ENCODE measurements at places on chromosomes 16 and 17. TPM values are rescaled to one million over a fixed set of nuclear protein-coding genes. Genes with fewer than 3 reads are reported as not detected.

HES7 gene
- polyA plus RNA-seq, result not detected

LGALS9B gene
- not detected for polyA plus RNA-seq

TMEM238L gene
- 2.6 TPM for polyA plus RNA-seq

CMTM2 gene
- polyA plus RNA-seq, result 0.28 TPM

CD300C gene
- polyA plus RNA-seq, result 0.40 TPM

SALL1 gene
- 101 TPM for polyA plus RNA-seq

EPN3 gene
- polyA plus RNA-seq, result 8.8 TPM

CLEC18A gene
- 56.3 TPM for polyA plus RNA-seq

LRRC46 gene
- polyA plus RNA-seq, result 2.8 TPM

DNA sequence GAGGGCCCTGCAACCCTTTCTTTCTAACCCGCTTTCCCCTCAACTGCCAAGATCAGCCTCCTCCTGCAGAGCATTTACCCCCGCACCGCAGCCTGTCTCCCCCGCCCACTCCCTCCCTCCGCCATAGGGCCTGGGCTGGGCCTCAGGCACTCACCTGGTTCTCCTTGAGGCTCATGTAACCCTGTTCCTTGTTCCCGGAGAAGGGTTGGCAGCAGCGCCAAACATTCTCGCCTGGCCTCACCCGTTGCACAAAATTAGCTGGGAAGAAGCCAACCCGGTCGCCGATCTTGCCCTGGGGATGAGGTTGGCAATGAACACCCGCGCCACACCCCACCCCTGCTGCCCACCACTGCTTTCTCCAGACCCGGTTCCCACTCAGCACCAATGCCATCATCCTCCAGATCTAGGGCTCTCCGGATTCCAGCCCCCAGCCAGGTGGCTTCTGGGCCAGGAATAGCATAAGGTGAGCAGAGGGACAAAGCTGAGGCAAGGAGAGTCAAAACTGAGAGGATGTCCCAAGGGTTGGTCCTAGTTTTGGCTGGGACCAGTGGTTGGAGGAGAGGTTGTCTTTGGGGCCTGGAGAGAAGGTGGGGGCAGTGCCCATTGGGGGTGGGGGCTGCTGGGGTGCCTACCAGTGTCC, 12.8 kb downstream of the STAC2 start:
- DNase-seq, result no peak

GRCh38 chr16:3907586-3907985, 27.1 kb upstream of the CREBBP start:
- no peak for DNase-seq

- no peak for DNase-seq
These were observed 3.0 kb downstream of the SOX15 start for GRCh38 chr17:7586673-7587419.

DNA sequence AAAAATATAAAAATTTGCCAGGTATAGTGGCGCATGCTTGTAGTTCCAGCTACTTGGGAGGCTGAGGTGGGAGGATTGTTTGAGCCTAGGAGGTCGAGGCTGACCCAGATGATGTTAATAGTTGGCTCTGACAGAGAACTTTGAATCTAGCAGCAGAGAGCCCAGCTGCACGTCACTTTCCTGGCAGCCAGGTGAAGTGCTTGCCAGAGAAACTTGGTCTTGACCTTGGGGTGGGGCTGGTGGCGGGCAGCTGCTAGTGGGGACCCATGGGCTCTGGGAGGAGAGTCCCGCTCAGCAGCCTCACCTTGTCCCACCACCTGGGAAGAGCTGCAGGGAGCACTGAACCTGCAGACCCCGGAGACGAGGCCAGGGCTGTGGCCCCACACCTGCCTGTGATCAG, 3.1 kb upstream of the C16orf74 start:
- no peak for DNase-seq

- no peak for DNase-seq
These were observed 655 bp downstream of the HIRIP3 start for GRCh38 chr16:29994600-29995323.

DNA sequence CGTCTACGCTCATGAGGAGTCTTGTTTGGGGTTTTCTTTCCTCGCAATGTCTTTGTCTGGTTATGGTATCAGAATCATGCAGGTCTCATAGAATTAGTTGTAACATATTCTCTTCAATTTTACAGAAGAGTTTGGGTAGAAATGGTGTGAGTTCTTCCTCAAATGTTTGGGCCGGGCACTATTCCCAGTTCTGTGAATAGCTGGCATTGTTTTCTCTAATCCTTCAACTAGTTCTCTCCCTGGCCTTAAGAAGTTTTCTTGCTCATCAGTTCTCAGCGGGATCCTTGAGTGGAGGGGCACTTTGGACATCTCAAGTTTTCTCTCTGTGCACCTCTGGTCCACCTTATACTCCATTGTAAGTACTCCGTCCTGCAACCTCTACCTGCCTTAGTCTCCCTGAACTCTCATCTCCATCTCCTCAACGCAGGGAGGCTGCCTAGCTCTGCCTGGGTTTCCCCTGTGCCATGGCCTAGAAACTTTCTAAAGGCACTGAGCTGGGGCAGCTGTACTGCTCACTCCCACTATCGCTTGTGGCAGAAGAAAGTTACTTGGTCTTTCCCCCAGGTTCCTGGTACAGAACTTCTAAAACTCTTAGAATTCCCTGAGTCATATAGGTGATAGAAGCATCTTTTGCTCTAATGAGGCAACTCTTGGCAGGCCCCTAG, 16.9 kb downstream of the NSMCE1 start:
- no peak for DNase-seq

- DNase-seq, result no peak
These were observed 13.1 kb downstream of the SLC22A31 start for GRCh38 chr16:89187032-89187769.

GRCh38 chr17:72165867-72166439, 45.1 kb downstream of the SOX9 start:
- DNase-seq, result no peak

DNA sequence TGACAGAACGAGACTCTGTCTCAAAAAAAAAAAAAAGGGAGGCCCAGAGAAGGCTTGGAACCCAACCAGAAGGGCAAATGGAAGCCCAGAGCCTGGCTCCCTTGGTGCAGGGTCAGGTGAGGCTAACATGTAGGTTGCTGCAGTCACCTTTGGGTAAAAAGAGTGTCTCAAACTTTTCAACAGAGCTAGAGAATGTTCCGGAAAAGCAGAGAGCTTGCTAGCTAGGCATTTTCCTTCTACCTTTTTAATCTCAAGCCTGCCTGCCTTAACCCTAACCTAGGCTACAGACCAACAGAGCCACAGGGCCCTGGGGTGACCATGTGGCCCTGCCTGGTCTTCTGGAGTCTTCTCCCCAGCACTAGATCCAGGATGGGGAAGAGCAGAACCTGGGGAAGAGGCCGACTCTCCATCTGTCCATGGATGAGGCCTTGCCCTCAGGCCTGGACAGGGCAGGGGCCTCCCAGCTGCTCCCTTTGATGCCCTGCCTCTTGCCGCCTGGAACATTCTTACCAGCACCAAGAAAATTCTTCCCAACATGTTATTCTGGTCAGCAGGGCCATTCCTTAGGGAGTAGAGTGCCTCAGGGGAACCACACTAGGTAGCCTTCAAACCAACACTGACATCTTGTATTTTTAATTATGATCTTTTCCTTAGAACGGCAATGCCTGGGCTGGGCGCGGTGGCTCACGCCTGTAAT, 30.1 kb downstream of the SLC43A2 start:
- DNase-seq, result no peak

DNA sequence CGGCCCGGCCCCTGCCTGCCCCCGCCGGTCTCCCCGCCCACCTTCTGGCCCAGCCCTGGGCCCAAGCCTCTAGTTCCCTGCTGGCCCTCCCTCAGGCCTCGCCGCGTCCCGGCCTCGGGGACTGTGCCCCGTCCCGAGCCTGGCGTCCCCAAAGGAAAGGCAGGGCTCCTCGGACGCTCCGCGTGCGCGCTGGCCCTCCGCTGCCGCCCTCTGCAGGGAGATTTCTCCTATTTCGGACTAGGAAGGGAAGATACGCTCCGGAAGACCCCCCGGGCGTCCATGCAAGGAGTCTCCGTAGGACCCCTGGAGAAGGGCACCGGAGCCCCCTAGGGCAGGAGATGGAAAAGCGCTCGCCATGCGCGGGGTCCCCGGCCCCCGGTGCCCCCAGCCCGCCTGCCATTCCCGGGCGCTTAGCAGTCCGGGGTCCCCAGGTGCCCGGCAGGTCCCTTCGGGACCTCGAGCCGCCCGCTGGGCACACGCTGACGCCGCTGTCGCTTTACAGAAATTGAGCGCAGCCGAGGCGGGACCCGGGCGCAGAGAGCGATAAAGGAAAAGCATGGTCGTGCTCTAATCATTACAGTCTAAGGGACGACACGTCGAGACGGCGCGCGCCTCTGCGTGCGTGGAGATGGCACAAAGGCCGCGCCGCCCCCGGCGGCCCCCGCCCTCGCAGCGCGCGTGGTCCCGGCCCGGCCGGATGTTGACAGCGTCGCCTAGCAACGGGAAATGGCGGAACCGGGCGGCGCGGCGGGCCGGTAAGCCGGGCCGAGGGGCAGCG, at the start of gene CCDC40:
CCDC40 (plus strand) TSS at position 706 of the 778 bp plus-strand sequence; CDS start at position 727, 21 bp downstream.
- DNase-seq, result no peak

- DNase-seq, result no peak
These were observed 4.7 kb upstream of the TBX21 start for GRCh38 chr17:47728214-47728877.

- DNase-seq, result no peak
These were observed 199.0 kb upstream of the SOX9 start for GRCh38 chr17:71921796-71922195.
